ENCODE measurements at places on chromosomes 3 and 15.

DNA sequence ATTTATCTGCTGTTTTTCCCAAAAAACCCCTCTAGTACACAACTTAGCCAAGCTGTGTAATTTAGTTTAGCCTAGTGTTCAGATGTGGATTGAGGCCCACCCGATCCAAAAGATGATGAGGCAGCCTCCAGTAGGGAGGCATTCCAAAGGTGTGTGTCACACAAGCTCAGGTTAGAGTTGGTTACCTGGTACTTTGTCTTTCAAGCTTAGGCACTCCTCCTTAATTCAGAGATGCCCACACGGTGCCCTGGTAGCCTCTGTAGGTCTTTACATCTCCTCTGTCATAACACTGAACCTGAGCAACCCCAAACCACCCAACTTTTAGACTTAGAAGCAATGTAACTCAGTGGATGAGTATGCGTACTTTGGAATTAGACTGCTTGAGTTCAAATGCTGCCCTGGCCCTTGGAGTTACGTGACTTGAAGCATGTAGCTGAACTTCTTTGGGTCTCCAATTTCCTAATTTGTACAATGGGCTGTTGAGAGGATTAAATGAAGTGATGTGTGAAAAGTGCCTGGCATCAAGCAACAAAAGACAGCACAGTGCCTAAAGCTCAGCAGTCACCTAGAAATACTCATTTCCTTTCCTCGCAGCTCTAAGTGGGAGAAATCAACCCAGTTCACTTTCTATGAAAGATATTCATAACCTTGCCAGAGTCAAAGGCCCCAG lies 284.6 kb upstream of the RARB start:
- DNase-seq, result no peak

DNA sequence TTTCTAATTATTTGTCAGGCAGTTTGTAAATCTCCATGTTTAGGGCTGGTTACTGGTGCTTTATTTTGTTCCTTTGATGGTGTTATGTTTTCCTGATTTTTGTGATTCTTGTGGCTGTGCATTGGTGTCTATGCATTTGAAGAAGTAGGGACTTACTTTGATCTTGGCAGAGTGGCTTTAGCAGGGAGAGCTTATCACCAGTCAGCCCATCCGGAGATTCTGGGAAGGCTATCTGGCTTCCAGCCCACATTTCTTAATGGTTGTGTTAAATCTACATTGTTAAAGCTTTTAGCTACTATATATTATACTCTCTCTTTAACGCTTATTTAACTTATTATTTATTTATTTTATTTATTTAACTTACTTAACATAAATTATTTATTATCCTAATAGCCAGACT lies 35.1 kb downstream of the FBXL2 start:
- no peak for DNase-seq

- DNase-seq, result no peak
Observed at GRCh38 chr3:114902691-114903101, 244.4 kb downstream of the ZBTB20 start.

DNA sequence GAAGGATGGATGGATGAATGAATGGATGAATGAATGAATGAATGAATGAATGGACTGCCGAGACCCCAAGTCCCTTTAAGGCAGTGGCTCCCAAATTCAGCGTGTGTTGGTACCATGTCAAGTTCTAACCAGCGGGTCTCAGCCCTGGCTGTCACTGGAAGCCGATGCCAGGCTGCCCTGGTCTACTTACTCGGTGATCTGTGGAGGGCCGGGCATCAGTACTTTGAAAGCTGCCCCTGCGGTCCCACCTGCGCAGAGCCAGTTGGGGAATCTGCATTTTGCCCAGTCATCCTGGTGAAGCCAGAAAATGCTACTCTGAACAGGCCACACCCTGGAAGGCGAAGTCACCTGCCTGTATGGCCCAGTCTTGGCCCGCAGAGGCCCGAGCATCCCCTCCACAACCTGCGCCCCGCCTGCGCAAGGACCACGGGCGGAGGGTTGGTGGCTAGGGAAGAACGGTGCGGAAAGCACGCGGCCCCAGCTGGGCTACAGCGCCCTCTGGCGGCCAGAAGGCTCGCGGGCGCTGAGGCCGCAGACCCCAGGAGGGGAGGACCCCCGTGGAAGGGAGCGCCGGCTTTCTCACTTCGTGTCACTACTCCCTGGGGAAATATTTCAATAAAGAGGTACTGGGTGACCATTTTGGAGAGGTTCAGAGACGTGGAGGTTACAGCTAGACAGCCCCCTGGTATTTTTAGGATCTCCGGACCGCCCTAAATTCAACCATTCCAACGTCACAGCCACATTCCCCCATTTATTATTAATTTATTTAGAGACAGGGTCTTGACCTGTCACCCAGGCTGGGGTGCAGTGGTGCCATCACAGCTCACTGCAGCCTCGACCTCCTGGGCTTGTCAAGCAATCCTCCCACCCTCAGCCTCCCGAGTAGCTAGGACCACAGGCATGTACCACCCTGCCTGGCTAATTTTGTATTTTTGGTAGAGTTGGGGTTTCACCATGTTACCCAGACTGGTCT lies 34.9 kb downstream of the PRKCD start:
- peak; percentile 12 for DNase-seq

- no peak for DNase-seq
Observed at GRCh38 chr15:56774356-56774755, 41.0 kb upstream of the ZNF280D start.

GRCh38 chr3:72347819-72348319 lies 500.4 kb downstream of the SHQ1 start:
- DNase-seq, result no peak

DNA sequence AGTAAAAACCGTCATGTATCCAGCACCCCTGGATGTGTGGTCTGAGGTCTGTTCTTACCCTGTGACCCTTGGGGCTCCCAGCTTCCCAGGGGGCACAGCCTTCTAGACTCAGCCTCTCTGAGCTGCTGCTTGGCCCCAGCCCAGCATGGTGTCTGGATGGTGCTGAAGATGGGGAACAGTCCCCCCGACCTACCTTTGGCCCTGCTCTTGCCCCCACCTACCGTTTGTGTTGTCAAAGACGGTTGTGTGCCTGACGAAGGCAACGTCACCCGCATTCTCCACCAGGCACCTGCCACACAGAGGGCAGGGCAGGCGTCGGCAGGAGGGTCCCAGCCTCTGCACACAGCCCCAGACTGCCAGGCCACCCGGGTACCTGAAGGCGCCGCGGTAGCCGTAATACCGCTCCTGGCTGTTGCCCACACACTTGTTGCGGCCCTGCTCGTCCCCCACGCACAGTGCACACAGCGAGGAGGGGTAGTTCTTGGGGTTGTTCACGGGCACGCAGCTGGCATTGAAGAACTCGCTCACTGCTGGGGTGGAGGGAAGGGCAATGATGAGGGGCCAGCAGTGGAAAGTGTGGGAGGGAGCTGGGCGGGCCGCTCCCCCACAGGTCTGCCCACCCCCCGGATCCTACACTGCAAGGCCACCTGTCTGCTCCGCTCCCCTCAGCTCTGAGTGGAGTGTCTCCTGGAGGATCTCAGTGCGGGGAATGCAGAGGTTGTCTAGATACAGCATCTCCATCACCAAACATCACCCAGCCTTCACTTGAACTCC lies 21.0 kb downstream of the MELTF start:
- no peak for DNase-seq

- DNase-seq, result no peak
Observed at GRCh38 chr3:10482631-10483363, 22.6 kb downstream of the ATP2B2 start.

Data from activated naive CD4-positive, alpha-beta T cell (primary cell).